ENCODE measurements at places on chromosomes 5 and 9.

DNA sequence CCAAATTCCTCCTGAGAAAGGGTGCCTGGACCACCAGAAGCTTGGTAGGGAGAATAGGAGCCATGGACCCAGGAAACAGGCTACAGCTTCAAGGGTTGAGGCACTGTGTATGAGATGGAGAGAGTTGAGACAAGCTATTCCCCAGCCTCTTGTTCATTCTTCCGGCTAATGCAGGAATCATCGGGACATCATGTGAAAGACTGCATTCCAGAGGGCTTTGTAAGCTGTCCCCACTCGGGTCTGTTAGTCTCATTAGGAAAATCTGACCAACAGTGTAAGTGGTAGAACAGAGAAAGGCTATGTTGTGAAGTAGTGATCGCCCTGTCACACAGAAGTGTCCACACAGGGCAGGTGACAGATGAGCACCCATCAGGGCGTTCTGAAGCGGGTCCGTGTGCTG is 81.4 kb downstream of the GABBR2 start:
- DNase-seq = no peak

DNA sequence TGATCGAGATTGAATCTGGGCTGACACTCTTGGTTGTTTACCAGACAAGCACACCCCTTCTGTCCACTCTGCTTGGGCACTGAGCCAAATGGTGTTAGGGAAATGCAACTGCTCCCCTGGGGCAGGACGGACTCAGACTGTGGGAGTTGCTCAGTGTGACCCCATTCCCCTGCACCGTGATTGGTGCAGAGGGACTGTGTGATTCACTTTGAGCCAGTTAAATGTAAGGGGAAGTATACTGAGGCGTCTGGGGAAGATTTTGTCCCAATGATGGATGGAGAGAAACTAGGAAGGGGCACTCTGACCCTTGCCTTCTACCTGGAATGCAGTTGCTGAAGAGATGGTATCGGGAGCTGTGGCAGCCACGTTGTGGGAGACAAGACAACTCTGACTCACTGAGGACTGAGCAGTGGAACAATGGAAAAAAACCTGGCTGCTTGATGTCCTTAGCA is 196.0 kb upstream of the ANKRD55 start:
- DNase-seq = no peak

- DNase-seq = peak; percentile 42
Measured at GRCh38 chr9:19471737-19472648, 63.2 kb downstream of the ACER2 start.

- no peak for DNase-seq
Measured at GRCh38 chr9:15286161-15286821, 20.7 kb downstream of the TTC39B start.

DNA sequence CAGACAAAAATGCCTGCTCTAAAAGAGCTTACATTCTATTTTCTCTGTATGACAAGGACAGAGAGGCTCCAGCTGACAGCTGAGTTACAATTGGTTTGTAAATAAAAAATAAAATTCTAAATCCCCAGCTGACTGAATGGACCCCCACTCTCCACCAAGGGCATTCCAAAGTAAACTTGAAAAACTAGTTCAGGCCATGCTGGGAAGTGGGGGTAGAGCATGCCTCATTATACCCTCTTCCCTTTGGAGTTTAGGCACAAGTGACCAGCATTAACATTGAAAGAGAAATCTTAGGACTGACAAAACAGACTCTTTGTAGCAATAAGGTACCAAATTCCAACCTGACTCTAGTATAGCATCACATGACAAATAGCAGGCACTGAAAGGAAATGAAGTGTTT is 31.0 kb downstream of the KIF4B start:
- no peak for DNase-seq

GRCh38 chr5:1541702-1542400 is 18.1 kb upstream of the LPCAT1 start:
- DNase-seq = no peak

- peak; percentile 13 for DNase-seq
Measured at GRCh38 chr5:16178745-16179372, 732 bp downstream of the MARCHF11 start.

GRCh38 chr5:133863857-133864585 is 104.4 kb downstream of the C5orf15 start:
- DNase-seq = no peak

- DNase-seq = no peak
Measured at GRCh38 chr5:15132816-15133405, 261.3 kb upstream of the ANKH start.

DNA sequence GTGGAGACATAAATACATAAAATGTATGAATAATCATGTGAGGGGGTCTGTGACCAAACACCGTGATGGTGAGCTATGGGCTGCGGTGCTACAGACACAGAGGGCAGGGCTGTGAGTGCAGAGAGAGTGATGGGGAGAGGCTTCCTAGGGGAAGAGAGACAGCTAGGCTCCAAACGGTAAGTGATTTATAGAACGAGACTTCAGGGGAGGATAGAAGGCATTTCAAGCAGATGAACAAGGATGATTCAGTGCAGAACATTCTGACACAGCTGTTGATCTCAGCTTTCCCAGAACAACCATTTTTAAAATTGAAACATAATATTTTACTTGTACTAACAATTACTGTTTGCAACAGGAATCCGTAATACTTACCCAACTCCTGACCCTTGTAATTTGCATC is 100.7 kb downstream of the GAS1 start:
- no peak for DNase-seq

DNA sequence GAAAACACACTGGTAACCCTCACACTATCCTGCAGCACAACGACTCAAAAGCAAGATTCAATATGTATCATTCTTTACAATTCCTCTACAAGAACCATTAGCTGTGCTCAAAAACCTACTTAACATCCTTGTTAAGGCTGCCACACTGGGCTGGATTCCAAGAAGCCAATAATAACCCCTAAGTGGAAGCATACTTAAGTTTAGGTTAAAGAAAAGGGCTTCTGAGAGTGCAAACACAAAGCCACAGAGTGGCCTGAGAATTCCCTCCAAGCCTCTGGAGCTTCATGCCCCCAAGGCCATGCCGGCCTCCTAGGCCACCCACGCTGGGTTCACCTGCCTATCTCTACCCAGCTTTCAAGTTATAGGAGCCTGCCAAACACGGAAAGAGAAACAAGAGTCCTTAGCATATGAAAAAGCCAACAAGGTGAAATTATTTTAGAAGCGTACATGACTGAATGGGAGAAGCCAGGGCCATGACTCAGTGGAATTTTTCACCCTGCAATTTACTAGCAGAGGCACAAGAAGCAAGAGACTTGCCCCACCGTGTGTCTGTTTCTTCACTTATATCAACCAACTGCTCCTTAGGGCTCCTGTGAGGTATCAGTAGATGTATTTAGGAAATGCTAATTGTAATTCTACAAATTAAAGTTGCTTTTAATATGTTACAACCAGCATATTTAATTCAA is 293.0 kb downstream of the SPOCK1 start:
- DNase-seq = no peak

GRCh38 chr5:144465441-144465840 is 294.8 kb downstream of the KCTD16 start:
- no peak for DNase-seq

DNA sequence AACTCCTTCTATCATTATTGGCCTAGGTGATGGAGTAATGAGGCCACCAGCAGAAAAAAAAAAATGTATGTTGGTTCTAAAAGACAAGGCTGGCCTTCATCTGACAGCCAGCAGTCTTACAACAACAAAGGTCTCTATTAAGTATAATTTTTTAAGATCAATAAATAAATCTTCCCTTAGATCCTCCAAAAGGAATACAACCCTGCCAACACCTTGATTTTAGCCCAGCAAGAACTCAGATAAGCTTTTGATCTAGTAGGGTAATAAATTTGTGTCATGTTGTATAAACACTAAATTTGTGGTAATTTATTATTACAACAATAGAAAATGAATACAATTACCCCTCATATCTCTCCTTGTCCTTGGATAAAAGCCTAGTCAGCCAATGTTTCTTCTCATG is 633.2 kb upstream of the FAM174A start:
- DNase-seq = no peak

DNA sequence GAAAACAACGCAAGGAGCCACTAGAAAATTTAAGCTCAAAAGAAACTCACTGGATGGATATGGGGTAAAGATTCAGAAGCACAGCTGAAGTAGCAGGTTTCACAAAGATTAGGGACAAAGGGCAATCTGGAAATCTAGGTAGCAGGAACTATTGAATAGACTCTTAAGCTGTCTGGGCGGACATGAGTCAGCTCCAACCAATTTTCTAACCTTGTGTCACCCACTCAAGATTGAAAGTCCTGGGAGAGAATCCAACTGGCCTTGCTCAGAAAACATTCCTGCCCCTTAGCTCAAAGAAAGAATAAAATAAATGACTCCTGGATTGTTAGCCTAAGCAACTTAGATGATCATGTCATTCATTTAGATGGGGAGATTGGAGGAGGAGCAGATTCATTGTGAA is 69.2 kb downstream of the STK32A start:
- no peak for DNase-seq
